Left ventricle myocardium inferior (tissue), 1 donor: ENCODE measurements at places on chromosomes 7 and 10.

DNA sequence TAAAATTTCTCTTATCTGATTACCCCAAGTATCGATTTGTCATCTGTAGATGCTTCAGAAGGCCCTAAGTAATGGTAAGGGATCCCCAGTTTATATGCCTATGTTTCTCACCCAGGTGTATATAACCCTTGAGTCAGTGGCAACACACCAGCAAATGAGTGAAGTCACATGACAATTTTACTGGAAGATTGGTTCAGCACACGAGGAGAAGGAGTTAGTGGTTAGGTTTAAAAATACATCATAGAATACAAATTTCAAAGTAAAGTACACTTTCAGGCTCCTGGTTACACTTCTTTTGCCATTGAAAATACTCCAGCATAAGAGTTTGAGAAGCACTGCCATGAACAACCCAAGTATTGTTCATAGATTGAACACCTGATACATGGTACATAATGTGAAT lies 29.7 kb upstream of the CAPZA2 start:
- no peak for DNase-seq

- no peak for DNase-seq
These were observed 97.2 kb downstream of the OAT start for GRCh38 chr10:124321433-124322089.

DNA sequence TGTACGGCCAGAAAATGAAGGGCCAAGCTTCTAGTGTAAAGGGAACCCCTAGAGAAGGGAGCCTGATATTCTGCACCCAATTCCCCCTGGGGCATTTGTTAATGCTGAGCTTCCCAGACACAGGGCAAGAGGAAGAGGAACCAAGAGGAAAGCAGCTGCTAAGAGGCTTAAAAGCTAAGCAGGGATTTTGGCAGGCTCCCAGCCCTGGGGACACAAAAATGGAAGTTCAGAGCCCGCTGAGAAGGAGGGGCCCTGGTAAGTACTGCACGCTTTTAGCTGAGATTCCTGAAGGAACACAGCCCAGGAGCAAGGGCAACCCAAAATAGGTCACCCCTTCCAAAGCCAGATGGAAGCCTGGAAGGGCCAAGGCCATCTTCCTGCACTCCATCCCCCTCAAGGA lies 387.3 kb upstream of the MGMT start:
- DNase-seq: peak; percentile 73

- DNase-seq: no peak
These were observed 22.7 kb downstream of the JAZF1 start for GRCh38 chr7:28157831-28158416.

- DNase-seq: no peak
These were observed 73.1 kb downstream of the CRPPA start for GRCh38 chr7:16348251-16348650.
